ENCODE measurements at places on chromosomes 2 and 18.

- DNase-seq, result no peak
These were observed 18.9 kb upstream of the ANKRD62 start for GRCh38 chr18:12074736-12075135.

GRCh38 chr2:158512323-158512722, 55.6 kb downstream of the PKP4 start:
- DNase-seq, result no peak

DNA sequence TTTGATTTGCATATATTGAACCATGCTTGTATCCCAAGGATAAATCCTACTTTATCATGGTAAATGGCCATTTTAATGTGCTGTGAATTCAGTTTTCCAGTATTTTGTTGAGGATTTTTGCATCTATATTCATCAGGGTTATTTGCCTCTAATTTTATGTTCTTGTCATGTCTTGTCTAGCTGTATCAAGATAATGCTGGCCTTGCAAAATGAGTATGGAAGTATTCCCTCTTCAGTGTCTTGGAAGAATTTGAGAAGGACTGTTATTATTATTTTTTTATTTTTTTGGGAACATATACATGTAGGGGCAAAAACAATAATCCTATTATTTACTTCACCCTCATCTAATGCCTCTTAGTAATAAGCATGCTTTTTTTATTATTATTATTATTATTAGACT, 398.0 kb upstream of the KCNH7 start:
- DNase-seq, result no peak

GRCh38 chr2:33839791-33840190, 240.7 kb upstream of the FAM98A start:
- DNase-seq, result no peak

DNA sequence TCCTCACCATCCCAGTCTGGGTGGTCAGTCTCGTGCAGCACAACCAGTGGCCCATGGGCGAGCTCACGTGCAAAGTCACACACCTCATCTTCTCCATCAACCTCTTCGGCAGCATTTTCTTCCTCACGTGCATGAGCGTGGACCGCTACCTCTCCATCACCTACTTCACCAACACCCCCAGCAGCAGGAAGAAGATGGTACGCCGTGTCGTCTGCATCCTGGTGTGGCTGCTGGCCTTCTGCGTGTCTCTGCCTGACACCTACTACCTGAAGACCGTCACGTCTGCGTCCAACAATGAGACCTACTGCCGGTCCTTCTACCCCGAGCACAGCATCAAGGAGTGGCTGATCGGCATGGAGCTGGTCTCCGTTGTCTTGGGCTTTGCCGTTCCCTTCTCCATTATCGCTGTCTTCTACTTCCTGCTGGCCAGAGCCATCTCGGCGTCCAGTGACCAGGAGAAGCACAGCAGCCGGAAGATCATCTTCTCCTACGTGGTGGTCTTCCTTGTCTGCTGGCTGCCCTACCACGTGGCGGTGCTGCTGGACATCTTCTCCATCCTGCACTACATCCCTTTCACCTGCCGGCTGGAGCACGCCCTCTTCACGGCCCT, 11.2 kb downstream of the ACKR3 start:
- DNase-seq, result no peak

- DNase-seq, result no peak
These were observed 142.7 kb downstream of the GALR1 start for GRCh38 chr18:77392321-77392720.

DNA sequence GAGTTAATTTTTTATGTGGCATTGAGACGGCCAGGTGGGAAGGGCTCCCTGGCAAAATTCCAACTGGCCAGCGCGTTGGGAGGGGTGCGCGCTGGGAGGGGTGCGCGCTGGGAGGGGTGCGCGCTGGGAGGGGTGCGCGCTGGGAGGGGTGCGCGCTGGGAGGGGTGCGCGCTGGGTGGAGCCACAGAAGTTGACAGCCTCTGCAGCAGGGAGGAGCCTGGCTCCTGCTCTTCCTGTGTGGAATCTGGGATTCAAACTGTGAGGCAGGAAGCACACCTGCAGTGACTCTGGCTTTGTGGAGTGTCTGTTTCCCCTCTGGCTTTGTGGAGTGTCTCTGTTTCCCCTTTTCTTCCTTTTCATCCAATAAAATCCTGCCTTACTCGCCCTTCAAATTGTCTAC, 147.9 kb upstream of the CBLN2 start:
- DNase-seq, result peak; percentile 25

GRCh38 chr2:229443141-229443540, 172.1 kb upstream of the PID1 start:
- no peak for DNase-seq

DNA sequence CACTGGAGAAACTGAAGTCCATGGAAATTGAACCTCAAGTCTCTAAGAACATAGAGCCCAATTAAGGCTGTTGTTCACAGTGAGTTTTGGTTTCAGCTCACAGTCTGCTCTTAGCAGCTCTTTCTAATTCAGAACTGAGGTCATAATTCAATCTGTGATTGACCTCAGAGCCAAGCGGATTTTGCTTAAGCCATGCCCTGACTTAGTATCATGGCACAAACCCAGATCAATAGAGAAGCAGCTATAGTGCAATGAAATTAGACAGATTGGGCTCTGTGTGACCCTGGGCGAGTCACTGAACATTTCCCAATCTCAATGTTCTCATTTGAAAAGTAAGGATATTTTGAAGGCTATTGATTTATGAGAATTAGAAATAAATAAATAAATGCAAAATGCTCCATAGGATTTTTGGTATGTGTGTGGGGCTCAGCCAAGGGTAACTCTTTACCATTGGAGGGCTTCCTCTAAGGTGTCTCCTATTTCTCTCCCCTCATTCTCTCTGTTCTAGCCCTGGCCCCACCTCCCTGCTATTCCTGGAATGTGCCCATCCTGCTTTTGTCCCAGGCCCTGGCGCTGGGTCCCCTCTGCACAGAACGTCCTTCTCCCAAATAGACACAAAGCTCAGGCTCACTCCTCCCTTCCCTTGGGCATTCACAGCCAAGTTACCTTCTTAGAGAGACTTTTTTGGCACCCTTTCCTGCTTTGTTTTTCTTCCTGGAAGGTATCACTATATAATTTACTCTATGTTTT, 239.6 kb downstream of the LPIN1 start:
- DNase-seq, result no peak

DNA sequence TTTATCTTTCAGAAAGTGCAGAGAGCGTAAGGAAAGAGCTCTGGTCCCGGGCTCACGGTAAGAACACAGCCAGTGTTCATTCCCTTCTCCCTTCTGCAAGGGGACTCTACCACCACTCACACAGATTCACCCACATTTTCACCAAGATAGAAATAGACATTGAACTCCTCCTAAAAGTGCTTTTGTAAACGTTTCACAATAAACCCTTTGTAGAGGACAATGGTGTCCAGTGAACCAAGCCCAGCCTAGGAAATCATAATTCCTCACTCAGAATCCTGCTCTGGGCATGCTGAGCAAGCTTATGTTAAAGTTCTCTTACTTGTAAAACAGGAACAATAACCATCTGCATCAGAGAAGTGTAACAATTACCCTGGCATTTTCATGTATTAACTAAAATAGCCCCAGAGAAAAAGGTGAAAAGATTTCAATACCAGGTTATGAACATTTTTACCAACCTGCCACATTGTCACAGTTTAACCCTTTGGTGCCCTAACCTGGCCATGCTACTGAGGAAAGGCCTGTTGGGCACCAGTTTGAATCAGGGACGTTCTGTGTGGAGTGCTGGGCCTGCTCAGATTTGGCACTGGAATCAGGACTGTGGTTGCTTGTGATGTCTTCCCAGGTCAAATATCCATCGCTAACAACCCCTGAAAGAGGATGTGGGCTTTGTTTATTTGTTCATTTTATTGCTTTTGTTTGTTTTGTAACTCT, 22.5 kb upstream of the NDUFV2 start:
- no peak for DNase-seq

- no peak for DNase-seq
These were observed 122.1 kb downstream of the TMEM247 start for GRCh38 chr2:46601328-46601963.

GRCh38 chr2:235135990-235136561, 184.3 kb downstream of the SH3BP4 start:
- no peak for DNase-seq

DNA sequence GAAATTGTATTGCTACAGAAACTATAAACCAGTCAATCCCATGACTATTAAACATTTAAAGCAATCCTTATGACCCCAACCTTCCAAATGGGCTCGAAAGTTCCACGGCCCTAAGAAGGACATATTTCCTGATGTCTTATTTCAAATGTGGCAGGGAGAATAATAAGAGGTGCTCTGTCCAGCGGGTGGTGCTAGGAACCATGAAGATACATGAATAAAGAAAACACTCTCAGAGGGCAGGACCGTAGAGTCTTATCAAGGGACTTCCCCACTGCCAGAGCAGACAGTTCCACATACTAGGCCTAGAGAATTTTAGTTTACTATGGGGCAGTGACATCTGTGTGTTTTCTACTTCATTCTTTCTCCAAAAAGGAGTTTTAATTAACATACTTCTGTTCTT, 187.1 kb upstream of the PIK3C3 start:
- DNase-seq, result no peak

DNA sequence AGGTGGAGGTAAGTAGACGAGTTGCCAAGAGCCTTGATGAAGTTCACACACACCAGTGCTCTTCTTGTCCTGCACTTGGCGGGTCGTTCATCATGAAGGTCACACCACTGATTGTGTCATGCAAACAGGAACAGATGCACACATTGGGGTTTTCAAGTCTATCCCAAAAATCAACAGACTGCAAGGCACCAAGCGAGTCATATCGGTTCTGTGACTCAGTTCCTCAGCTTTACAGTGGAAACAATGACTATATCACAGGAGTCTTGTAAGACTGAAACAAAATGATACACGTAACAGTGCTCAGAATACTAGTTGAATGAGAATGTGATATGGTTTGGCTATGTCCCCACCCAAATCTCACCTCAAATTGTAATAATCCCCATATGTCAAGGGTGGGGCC, 526.9 kb upstream of the ID2 start:
- no peak for DNase-seq

DNA sequence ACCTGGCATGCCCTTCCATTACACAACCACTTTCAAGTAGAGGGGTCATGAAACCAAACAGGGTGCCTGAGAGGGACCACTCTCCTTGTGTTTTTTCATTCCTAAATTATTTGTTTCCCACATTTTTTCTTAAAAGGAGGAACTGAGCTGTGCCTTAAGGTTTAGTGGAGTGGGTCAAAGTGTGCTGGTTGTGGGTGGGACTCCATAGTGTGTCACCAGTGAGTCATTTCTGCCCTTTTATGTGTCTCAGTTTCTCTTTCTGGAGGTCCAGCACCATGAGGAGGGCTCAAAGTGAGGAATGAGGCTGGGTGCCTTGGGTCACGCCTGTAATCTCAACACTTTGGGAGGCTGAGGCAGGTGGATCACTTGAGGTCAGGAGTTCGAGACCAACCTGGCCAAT, 37.8 kb downstream of the COMMD1 start:
- no peak for DNase-seq

All from upper lobe of left lung (tissue), 6 donors.